Large intestine (tissue), 12 donors: ENCODE measurements at places on chromosomes 4 and X.

DNA sequence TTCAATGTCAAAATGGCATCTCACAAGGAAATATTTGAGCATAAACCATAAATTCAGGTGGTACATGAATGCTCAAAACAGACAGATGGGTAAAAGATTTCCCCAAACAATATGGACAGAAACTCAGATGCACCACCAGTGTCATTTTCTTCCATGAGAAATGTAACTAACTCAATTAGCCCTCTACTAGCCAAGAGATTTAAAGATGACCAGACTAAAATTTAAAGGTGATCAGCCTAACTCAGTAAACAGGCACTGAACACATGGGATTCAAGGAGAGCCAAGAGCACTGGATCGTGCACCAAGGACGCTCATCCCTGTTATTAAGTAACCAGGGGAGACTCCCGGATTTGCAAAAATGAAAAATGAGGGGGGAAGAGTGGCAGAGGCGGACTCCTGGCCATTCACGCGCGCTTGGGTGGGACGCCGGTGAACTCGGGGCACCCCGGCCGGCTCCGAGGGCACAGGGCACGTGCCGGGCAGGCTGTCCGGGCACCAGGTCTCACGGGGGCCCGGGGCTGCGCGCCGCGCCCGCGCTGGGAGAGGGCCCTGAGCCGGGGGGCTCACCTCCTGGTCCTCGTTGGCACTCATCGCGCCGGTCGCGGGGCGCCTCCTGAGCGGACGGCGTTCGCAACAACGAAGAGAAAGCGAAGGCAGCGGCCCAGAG lies 490 bp downstream of the RWDD4 start:
- peak; percentile 71 for DNase-seq
- peak overlapping the region; percentile 64 for H3K4me3 ChIP-seq
- H3K4me1 ChIP-seq = peaks cover 10% of the 10 kb centered on the region
- peak overlapping the region; percentile 10 for H3K27ac ChIP-seq
- peaks cover 12% of the 10 kb centered on the region for H3K36me3 ChIP-seq

DNA sequence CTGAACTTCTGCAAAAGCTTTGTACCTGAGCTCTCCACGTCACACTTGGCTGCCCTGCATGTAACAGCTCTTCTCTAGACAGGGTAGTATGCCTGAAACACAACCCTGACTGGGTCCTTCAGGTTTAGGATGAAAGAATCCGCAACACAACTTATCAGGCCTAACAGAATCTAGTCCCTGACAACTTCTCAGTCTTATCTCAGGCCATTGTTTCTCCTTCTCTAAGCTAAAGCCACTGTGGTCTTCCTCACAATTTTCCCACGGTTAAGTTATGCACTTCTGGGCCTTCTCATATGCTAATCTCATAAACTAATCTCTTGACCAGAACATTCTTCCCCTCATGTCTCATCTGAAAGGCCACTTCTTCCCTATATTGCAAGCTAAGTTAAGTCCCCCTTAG lies 10.8 kb upstream of the TMPRSS11B start:
- no peak for DNase-seq
- H3K27ac ChIP-seq = no peak overlapping the region
- H3K36me3 ChIP-seq = no peaks in the 10 kb centered on the region
- H3K4me3 ChIP-seq = no peak overlapping the region
- no peaks in the 10 kb centered on the region for H3K27me3 ChIP-seq

DNA sequence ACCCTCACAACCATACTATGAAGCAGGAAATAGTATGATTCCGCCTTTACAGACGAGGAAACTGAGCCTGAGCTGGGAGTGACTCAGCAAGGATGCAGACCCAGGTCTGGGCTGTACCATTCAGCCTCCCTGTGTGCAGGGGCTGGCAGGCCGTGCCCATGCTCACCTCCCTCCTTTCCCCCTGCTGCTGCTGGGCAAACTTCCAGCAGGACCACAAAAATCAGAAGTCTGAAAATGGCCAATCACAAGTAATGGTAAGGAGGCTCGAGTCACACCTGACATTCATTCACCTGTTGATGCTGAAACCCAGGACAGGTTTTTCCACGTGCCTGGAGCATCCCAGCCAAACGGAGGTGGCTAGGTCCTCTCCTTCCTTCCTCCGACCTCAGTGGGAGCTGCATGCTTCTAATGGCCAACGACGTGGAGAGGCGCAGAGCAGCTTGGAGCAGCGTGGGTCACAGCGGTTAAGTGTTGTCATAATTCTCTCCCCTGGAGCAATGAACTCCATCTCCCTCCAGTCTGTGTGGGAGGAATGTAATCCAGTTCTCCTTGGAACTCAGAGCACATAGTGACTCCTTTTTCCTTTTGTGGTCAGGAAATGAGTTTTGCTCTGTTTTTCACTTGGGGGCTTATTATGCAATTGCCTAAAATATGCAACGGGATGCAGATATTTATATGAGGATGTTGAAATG lies 371.7 kb downstream of the BCOR start:
- no peak for DNase-seq
- H3K27me3 ChIP-seq = no peaks in the 10 kb centered on the region
- no peaks in the 10 kb centered on the region for H3K36me3 ChIP-seq
- no peak overlapping the region for H3K4me3 ChIP-seq
- H3K4me1 ChIP-seq = peaks cover 22% of the 10 kb centered on the region

GRCh38 chr4:153143527-153144348 lies 60.5 kb upstream of the TRIM2 start:
- peaks cover 13% of the 10 kb centered on the region for H3K4me1 ChIP-seq
- no peaks in the 10 kb centered on the region for H3K27me3 ChIP-seq
- H3K36me3 ChIP-seq = no peaks in the 10 kb centered on the region
- H3K4me3 ChIP-seq = no peak overlapping the region
- H3K27ac ChIP-seq = peak overlapping the region; percentile 69

GRCh38 chrX:42075032-42075431 lies 151.7 kb upstream of the CASK start:
- H3K27me3 ChIP-seq = no peaks in the 10 kb centered on the region
- DNase-seq = no peak
- H3K4me3 ChIP-seq = no peak overlapping the region
- H3K27ac ChIP-seq = no peak overlapping the region

GRCh38 chrX:120334603-120335002 lies 23.3 kb upstream of the TMEM255A start:
- H3K27ac ChIP-seq = no peak overlapping the region
- no peaks in the 10 kb centered on the region for H3K27me3 ChIP-seq
- no peak for DNase-seq
- H3K4me1 ChIP-seq = no peaks in the 10 kb centered on the region

DNA sequence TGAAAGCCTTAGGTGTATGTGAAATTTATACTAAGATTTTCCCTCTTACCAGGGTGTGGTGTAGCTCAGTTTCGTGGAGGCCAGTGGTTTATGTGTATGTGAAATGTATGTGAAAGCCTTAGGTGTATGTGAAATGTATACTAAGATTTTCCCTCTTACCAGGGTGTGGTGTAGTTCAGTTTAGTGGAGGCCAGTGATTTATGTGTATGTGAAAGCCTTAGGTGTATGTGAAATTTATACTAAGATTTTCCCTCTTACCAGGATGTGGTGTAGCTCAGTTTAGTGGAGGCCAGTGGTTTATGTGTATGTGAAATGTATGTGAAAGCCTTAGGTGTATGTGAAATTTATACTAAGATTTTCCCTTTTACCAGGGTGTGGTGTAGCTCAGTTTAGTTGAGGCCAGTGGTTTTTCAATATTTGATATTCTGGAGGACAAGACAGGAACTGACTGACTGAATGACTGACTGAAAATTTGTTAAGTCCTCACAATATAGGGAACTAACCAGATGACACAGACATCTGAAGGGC lies 143.7 kb downstream of the NEXMIF start:
- DNase-seq = no peak
- H3K36me3 ChIP-seq = no peaks in the 10 kb centered on the region
- H3K4me3 ChIP-seq = no peak overlapping the region
- no peaks in the 10 kb centered on the region for H3K27me3 ChIP-seq
- H3K27ac ChIP-seq = no peak overlapping the region

GRCh38 chr4:109820563-109820962 lies 5.0 kb downstream of the GAR1 start:
- H3K4me1 ChIP-seq = peaks cover 4% of the 10 kb centered on the region
- H3K27ac ChIP-seq = no peak overlapping the region
- no peak for DNase-seq
- no peak overlapping the region for H3K4me3 ChIP-seq
- H3K27me3 ChIP-seq = no peaks in the 10 kb centered on the region

DNA sequence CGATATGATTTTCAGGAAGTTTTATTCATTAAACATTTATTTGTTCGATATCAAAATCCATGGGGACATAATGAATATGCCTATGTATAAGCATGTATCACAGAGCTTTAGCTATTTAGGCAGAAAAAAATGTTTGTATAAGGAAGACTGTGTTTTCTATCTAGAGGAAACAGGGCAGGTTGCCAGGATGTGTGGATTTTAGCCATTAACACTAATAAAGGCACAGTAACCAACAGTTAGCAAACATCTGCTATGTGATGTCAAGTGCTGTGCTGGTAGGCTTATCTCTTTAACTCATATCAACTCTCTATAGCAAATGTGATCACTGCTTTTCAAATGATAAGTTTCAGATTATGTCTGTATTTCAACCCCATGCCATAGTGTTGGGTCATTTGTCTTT lies 708.9 kb upstream of the HS3ST1 start:
- H3K36me3 ChIP-seq = no peaks in the 10 kb centered on the region
- H3K27me3 ChIP-seq = no peaks in the 10 kb centered on the region
- H3K4me3 ChIP-seq = no peak overlapping the region
- no peak overlapping the region for H3K27ac ChIP-seq
- DNase-seq = peak; percentile 6
- H3K4me1 ChIP-seq = no peaks in the 10 kb centered on the region

GRCh38 chrX:6291444-6291843 lies 62.8 kb upstream of the NLGN4X start:
- H3K27me3 ChIP-seq = no peaks in the 10 kb centered on the region
- no peak overlapping the region for H3K4me3 ChIP-seq
- no peaks in the 10 kb centered on the region for H3K36me3 ChIP-seq
- no peak for DNase-seq
- H3K27ac ChIP-seq = no peak overlapping the region

- no peaks in the 10 kb centered on the region for H3K36me3 ChIP-seq
- H3K4me1 ChIP-seq = no peaks in the 10 kb centered on the region
- no peak overlapping the region for H3K27ac ChIP-seq
- no peaks in the 10 kb centered on the region for H3K27me3 ChIP-seq
- no peak for DNase-seq
Measured at GRCh38 chr4:86484241-86484640, 109.9 kb upstream of the PTPN13 start.

DNA sequence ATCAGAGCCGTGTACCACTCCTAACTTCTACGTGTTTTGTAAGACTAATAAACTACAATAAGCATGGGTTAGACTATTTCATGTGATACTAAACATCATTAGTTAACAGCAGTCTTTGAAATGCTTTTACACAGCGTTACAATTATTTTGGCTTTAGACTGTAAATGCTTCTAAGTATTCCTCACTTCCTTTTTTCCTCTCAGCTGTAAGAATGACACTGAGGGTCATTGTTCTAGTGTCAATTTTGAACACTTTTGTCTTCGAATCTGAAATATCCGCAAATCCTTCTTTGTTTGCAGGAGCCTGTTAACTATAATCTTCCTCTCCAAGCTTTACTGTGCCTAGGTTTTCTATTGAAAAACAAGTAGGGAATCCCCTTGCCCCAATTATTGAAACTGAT lies 1.5 kb downstream of the ABCE1 start:
- H3K4me3 ChIP-seq = peak overlapping the region; percentile 66
- peaks cover 5% of the 10 kb centered on the region for H3K36me3 ChIP-seq
- no peaks in the 10 kb centered on the region for H3K27me3 ChIP-seq
- DNase-seq = no peak
- no peak overlapping the region for H3K27ac ChIP-seq
- H3K4me1 ChIP-seq = peaks cover 5% of the 10 kb centered on the region

GRCh38 chrX:126551306-126551705 lies 1.3 kb downstream of the DCAF12L1 start:
- no peaks in the 10 kb centered on the region for H3K4me1 ChIP-seq
- no peak overlapping the region for H3K27ac ChIP-seq
- H3K36me3 ChIP-seq = no peaks in the 10 kb centered on the region
- H3K27me3 ChIP-seq = no peaks in the 10 kb centered on the region
- DNase-seq = no peak
- no peak overlapping the region for H3K4me3 ChIP-seq

DNA sequence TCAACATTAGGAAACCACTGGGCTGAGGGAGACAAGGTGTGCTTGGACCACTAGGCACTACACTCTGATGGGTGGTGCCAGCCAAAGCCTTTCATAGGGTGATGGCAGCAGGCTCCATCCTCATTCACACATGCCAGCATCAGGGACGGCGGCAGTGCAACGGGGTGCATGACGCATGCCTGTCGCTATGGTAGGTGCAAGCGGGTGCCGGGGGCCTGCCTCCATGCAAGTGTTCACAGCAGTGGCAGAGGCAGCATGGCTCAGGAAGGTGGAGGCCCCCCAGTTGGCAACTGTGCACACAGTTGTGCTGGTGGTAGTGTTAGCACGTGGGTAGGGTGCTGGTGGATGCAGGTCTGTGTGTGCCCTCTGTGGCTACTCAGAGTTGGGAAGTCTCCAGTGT lies 184.1 kb downstream of the RELL1 start:
- no peaks in the 10 kb centered on the region for H3K4me1 ChIP-seq
- H3K27ac ChIP-seq = no peak overlapping the region
- H3K4me3 ChIP-seq = no peak overlapping the region
- DNase-seq = no peak

GRCh38 chr4:1783970-1784369 lies 9.1 kb upstream of the FGFR3 start:
- no peaks in the 10 kb centered on the region for H3K36me3 ChIP-seq
- H3K4me1 ChIP-seq = peaks cover 38% of the 10 kb centered on the region
- H3K4me3 ChIP-seq = no peak overlapping the region
- H3K27me3 ChIP-seq = no peaks in the 10 kb centered on the region
- H3K27ac ChIP-seq = no peak overlapping the region
- DNase-seq = no peak

GRCh38 chr4:61336916-61337315 lies 136.8 kb downstream of the ADGRL3 start:
- H3K27ac ChIP-seq = no peak overlapping the region
- no peaks in the 10 kb centered on the region for H3K36me3 ChIP-seq
- DNase-seq = no peak
- H3K4me1 ChIP-seq = no peaks in the 10 kb centered on the region
- H3K27me3 ChIP-seq = no peaks in the 10 kb centered on the region
- no peak overlapping the region for H3K4me3 ChIP-seq

GRCh38 chr4:155759372-155760252 lies 791 bp downstream of the GUCY1B1 start:
- DNase-seq = peak; percentile 7
- peaks cover 5% of the 10 kb centered on the region for H3K4me1 ChIP-seq
- peak overlapping the region; percentile 63 for H3K27ac ChIP-seq
- peaks cover 25% of the 10 kb centered on the region for H3K27me3 ChIP-seq
- no peaks in the 10 kb centered on the region for H3K36me3 ChIP-seq
